Type B pancreatic cell (in vitro differentiated cells): ENCODE measurements at places on chromosomes 16 and 17. TPM values are rescaled to one million over a fixed set of nuclear protein-coding genes. Genes with fewer than 3 reads are reported as not detected.

Gene PRKCA
- total RNA-seq, result 13.4 and 16.1 TPM in 2 replicates

Gene CHTF18
- 53.4 and 105 TPM in 2 replicates for total RNA-seq

Gene AURKB
- total RNA-seq, result 35.0 and 108 TPM in 2 replicates

Gene NPIPA2
- 8.2 and 12.9 TPM in 2 replicates for total RNA-seq

Gene PPY
- total RNA-seq, result 29.8 and 65.9 TPM in 2 replicates

Gene KRTAP2-1
- not detected in 2 replicates for total RNA-seq
